ENCODE measurements at places on chromosomes 13 and 19.
A peak's percentile ranks its signal among the peaks of the same experiment; 100 is the strongest.

DNA sequence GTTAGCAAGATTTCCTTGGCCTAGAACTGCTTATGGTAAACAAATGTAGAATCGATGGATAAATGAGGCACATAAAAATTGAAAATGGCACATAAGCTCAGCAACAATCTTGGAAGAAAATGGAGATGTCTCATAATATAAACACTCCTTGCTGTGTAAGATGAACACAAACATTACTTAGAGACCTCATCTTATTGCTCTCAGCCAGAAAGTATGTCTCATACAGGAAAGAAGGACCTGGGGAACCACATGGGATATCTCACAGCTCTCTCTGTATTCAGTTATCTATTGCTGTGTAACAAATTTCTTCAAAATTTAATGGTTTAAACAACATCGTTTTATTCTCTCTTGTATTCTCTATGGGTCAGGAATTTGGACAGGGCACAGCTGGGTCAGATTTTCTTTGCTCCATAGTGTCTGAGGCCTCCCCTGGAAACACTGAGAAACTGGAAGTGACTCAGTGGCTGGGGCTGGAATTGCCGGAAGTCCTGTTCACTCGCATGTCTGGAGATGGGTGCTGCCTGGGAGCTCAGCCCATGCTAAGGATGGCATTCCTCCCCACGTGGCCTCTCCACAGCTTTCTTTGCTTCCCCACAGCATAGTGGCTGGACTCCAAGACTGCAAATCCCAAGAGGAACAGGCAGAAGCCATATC is 105.1 kb downstream of the NUFIP1 start:
- DNase-seq: peak; percentile 69

- no peak for DNase-seq
Observed at GRCh38 chr13:52882785-52883184, 34.3 kb upstream of the PCDH8 start.

GRCh38 chr19:38234615-38235014 is 10.6 kb upstream of the DPF1 start:
- DNase-seq: no peak

DNA sequence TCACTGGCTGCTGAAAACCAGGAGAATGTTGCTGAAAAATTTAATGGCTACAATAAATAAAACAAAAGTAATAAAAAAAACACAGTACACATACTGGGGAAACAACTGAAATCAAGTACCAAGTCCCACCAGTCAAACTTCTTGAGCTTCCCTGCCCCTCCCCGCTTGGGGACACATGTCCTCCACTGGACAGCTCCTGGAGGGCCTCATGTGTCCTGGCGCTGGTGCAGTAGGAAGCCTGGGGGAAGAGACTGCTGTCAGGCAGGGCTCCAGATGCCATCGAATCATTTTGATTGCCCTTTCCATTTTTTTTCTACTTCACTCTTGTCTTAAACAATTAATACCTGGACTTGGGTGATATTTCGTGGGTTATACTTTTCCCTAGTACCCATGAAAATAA is 26.6 kb upstream of the SLC35E1 start:
- DNase-seq: no peak

GRCh38 chr19:7145494-7145893 is 76.0 kb downstream of the ZNF557 start:
- no peak for DNase-seq

- DNase-seq: no peak
Observed at GRCh38 chr19:51807925-51808324, 13.0 kb downstream of the FPR3 start.

GRCh38 chr19:30406220-30407067 is 34.3 kb downstream of the ZNF536 start:
- DNase-seq: no peak

DNA sequence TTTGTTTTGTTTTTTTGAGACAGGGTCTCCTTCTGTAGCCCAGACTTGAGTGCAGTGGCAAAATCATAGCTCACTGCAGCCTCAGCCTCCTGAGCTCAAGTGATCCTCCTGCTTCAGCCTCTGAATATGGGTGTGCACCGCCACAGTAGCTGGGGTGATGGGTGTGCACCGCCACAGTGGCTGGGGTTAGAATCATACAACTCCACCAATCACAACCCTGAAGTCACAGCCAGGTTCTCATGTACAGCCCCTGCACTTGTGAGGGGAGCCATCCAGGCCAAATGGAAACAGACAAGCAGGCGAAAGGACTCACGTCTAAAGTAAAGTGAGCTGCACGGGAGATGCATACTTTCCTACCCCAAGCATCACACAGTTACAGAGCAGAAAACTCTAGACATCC is 63.1 kb upstream of the RANBP3 start:
- DNase-seq: no peak

DNA sequence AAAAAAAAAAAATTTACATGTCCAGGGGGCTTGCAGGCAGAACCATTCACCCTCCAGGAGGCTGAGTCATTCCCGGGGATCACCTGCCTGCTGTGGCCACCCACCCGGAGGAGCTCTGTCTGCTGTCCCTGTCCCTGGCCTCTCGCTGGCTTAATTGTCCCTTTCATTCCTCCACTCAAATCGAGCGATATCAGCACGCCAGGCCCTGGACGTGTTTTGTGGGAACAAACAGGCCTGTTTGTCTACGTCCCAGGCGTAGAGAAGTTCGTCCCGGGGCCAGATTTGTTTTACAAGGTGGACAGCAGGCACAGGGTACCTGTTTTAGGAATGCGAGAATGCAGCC is 21.2 kb downstream of the SULT2B1 start:
- no peak for DNase-seq

- DNase-seq: no peak
Observed at GRCh38 chr13:27928353-27928804, 8.6 kb downstream of the PDX1 start.

DNA sequence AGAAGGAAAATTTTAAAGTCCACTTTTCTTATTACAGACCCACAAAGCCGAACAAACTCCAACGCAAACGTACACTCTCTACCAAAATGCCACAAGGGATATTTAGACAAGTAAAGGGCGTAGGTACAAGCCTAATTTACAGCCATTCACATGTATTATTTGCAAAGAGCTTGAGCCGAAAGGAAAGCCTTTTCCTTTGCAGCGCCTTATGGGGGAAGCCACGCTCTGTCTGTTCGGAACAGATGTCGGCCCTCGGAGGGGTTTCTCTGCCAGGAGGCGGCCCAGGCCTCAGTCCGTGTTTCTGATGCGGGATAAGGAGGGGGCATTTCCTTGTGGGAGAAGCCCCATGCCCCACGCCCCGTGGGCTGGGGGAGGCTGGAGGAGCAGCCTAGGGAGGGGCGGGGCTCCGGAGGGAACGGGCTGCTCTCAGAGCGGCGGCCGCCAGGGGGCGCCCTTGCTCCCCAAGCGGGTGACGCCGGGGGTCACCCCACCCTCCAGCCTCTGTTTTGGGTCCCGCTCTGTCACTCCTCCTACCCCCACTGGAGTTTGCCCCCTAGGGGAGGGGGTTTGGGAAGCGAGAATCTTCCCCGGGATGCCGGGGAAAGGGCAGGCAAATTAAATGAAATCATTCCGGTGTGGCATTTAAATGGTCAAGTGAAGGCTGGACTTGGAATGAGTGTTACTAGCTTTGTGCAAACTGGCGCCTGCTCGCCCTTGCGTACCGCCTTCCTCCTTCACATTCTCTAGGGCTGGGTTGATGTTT is 2.9 kb downstream of the HTR2A start:
- peak; percentile 53 for DNase-seq

- DNase-seq: no peak
Observed at GRCh38 chr19:56123266-56123891, 2.3 kb upstream of the ZNF787 start.

GRCh38 chr19:33248954-33249613 is 23.4 kb upstream of the SLC7A10 start:
- no peak for DNase-seq

DNA sequence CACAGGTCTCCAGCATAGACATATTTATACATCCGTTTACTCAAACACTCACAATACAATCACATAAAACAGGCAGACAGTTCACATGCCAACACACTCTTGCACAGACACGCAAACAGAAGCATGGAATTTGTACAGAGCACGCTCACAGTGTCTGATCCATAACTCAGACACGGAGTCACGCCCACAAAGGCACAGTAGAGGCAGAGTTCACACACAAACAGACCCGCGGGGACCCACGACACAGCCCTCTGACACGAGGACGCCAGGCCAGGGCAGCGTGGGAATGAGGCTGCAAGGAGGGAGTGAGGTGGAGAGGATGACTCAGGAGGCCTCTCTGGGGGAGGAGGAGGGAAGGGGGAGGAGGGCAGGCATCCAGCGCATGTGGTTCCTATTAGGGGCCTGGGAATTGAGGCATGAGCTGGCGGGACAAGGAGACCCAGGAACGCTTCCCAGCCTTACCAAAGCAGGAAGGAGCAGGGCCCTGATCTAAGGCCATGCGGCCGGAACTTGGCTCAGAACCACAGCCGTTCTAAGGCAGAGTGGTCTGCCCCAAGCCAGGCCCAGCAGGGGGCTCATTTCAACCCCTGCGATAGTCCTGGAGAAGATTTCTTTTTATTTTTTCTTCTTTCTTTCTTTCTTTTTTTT is 9.1 kb upstream of the OLFM2 start:
- DNase-seq: peak; percentile 99

GRCh38 chr19:15448778-15449619 is 757 bp downstream of the WIZ start:
- DNase-seq: no peak

- no peak for DNase-seq
Observed at GRCh38 chr19:49818649-49819370, 721 bp downstream of the MED25 start.

DNA sequence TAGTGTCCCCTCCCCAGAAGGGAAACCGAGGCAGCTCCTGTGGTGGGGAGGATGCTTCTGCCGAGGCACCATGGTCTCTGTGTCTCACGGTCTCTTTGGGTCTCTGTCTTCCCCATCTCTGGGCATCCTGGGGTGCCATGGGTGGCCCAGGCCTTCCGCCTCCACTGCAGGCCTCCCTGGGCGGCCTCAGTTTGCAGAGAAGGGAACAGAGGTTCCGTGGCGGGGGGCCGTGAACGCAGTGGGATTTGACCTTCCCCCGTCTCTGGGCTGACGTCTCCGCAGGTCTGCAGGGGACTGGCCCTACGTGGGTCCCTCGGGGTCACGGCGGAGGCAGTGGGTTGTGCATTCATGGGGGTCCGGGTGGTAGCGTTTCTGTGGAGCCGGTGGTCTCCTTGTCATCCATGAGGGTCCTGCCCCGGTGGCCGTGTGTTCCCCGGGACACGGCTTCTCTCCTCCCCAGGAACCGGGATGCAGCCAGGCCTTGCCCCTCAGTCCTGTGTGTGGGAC is 4.6 kb downstream of the EFNA2 start:
- no peak for DNase-seq
